HFFc6 (cell line): ENCODE measurements at places on chromosomes 3 and 15. TPM values are rescaled to one million over a fixed set of nuclear protein-coding genes. Genes with fewer than 3 reads are reported as not detected.

GCNT3 gene
- not detected in 3 replicates for total RNA-seq

SMCO1 gene
- total RNA-seq = not detected in 3 replicates

NAALADL2 gene
- 12.0 to 15.2 TPM (median 13.5 TPM) in 3 replicates for total RNA-seq

CTXN2 gene
- total RNA-seq = not detected in 3 replicates

BFSP2 gene
- not detected in 3 replicates for total RNA-seq

BBX gene
- 47.0 to 54.7 TPM (median 53.2 TPM) in 3 replicates for total RNA-seq

FBLN2 gene
- 55.7 to 83.7 TPM (median 77.2 TPM) in 3 replicates for total RNA-seq

THBS1 gene
- 7,642 to 8,113 TPM (median 8,088 TPM) in 3 replicates for total RNA-seq

MME gene
- 34.3 to 62.8 TPM (median 40.1 TPM) in 3 replicates for total RNA-seq

FAM227B gene
- 4.3 and 5.4 TPM in 2 replicates for total RNA-seq

GOLGA6L7 gene
- not detected in 3 replicates for total RNA-seq

SEMA6D gene
- total RNA-seq = 1.4 to 2.0 TPM (median 1.8 TPM) in 3 replicates

GRCh38 chr3:6089780-6090179 is 771.1 kb upstream of the GRM7 start:
- DNase-seq = no peak

- DNase-seq = no peak
Measured at GRCh38 chr3:174191380-174191779, 667.8 kb upstream of the NAALADL2 start.

DNA sequence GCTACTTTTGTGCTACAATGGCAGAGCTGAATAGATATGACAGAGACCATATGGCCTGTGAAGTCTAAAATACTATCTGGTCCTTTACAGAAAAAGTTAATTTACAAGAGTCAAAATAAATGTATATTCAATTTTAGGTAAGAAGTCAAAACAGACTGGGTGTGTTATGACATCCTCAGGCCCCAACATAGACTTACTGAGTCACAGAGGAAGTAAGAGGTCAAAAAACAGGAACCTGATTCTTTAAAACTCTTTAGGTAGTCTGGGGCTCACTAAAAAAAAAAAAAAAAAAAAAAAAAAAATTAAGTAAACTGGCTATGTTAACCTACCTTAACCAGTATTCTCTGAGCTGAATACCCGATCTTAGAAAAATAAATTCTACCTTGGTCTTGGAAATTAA is 13.1 kb downstream of the DNAAF4 start:
- no peak for DNase-seq

- no peak for DNase-seq
Measured at GRCh38 chr3:185989511-185989910, 51.7 kb upstream of the TRA2B start.

GRCh38 chr15:42193383-42193782 is 14.7 kb downstream of the VPS39 start:
- no peak for DNase-seq

- no peak for DNase-seq
Measured at GRCh38 chr15:43511012-43511885, 6.2 kb upstream of the MAP1A start.

DNA sequence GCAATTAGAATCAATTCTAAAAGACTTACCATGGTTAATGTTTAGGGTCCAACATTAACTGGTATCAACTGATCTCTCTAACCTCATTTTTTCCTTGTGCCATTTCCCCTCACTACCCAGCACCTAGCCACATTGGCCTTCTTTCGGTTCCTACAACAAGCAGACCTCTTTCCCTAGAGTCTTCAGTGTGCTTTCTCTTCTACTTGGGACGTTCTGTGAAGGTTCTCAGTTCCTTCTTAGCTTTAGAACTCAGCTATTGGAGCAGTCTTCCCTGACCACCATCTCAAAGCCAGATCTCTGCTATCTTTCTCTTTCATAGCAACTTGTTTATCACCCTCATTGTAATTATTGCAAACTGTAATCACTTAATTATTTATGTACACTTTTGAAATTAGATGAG is 31.5 kb upstream of the MINDY4B start:
- no peak for DNase-seq

- DNase-seq = peak; percentile 22
Measured at GRCh38 chr3:110933821-110934426, 137.7 kb upstream of the NECTIN3 start.

DNA sequence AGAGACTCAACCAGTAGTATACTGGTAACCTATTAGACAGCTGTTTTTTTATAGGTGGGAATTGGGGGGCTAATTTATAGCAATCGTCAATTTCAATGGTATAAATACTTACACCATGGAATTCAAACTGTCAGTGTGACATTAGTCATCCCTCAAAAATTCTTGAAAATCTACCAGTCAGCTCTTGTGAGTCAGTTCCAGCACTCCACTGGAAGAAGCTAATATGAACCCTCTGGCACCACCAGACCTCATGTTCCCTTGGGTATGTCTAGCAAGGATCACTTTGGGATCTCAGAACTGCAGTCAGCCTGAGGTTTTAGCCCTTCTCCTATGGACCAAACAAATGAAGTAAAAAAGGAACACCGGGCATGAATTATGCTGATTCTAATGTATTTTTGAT is 11.8 kb upstream of the UACA start:
- DNase-seq = peak; percentile 82

GRCh38 chr3:28905798-28906197 is 375.1 kb upstream of the RBMS3 start:
- DNase-seq = no peak

- DNase-seq = no peak
Measured at GRCh38 chr3:79405183-79405582, 362.6 kb downstream of the ROBO1 start.

GRCh38 chr3:40524568-40525285 is at the start of gene ZNF621:
TSS of gene ZNF621 (plus strand) at chr3:40524960. CDS start at chr3:40525841, 881 bp downstream.
- DNase-seq = peak; percentile 72

DNA sequence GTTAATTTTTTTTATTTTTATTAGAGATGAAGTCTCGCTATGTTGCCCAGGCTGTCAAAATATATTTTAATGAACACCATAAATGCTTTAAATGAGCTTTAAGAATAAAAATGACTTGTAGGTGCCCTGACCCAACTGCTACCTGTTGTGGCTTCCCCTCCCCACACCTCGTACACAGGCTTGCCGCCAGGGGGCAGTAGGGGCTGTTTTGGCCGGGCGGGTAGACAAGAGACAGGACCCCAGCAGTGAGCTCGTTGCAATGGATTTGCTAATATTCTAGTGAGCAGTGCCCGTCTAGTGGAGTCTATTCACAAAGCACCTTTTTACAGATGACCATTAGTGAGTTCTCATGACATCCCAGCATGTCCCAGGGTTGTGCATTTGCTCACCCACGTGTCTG is 418.1 kb downstream of the OCA2 start:
- no peak for DNase-seq

DNA sequence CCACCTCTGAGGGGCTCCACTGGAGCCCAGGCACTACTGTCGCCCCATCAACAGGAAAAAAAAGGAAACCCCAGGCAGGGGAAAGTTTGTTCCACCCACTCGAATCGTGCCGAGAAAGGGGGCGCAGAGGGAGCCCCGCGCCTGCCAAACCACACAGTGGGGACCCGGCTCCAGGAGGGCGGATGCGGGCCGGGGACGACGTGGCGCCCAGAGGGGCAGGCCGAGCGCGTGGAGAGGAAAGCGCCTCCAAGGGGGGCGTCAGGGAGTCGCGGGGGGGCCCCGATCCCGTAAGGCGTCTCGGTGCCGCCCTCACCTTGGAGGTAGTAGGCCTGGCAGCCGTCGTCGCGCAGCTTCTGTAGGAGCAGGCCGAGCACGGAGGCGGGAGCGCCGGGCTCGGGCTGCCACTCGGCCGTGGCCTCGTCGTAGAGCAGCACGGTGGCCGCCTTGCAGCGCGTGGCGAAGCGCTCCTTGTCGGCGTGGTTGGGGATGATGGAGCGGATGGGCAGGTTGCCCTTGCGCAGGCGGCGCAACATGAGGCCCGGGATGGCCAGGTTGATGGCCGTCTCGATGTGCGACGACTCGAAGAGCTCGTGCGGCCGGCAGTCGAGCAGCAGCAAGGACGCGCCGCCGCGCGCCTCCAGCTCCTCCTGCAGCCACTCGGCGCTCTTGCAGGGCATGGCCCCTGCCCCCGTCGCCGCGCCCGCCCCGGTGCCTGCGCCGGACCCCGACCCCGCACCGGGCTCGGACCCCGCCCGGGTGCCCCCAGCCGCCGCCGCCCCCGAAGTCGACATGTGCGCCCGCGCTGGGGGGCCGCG is 627 bp downstream of the DUSP7 start:
- no peak for DNase-seq

GRCh38 chr3:167148136-167148535 is 232.0 kb downstream of the ZBBX start:
- DNase-seq = no peak

DNA sequence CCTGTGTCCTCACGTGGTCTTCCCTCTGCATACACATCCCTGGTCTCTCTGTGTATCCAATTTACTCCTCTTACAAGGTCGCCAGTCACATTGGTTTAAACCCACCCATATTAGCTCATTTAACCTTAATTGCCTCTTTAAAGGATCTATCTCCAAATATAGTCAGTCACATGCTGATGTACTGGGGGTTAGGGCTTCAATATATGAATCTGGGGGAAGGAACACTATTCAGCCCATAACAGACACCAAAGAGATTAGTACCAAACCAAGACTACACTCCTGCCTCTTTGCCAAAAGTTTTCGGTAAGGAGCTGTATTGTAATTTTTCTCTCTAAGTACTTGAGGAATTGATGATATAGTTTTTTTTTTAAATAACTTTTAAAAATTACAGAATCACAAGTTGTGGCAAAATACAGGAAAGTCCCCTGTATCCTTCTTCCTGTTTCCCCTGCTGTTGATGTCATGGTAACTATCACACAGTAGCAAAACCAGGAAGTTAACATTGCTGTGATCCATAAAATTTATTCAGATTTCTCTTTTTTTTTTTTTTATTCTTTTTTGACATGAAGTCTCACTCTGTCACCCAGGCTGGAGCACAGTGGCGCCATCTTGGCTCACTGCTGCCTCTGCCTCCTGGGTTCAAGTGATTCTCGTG is 67.8 kb downstream of the SLCO3A1 start:
- no peak for DNase-seq

DNA sequence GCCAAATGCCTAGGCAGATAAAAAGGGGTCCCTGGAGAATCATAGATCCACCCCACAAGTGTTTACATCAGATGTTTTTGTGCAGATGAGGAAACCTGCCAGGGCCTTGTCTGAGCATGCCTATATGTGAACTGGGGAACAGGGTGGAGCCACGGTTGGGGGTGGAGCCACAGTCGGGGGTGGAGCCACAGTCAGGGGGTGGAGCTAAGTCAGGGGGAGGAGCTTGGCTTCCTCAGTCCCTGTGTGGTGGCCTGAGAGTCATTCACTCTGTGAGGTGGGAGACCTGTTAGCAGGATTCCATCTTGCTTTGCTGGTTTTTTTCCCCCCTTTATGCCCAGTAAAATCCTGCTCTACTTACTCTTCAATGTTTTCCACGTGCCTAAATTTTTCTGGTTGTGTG is 57.8 kb upstream of the TGFBR2 start:
- no peak for DNase-seq

DNA sequence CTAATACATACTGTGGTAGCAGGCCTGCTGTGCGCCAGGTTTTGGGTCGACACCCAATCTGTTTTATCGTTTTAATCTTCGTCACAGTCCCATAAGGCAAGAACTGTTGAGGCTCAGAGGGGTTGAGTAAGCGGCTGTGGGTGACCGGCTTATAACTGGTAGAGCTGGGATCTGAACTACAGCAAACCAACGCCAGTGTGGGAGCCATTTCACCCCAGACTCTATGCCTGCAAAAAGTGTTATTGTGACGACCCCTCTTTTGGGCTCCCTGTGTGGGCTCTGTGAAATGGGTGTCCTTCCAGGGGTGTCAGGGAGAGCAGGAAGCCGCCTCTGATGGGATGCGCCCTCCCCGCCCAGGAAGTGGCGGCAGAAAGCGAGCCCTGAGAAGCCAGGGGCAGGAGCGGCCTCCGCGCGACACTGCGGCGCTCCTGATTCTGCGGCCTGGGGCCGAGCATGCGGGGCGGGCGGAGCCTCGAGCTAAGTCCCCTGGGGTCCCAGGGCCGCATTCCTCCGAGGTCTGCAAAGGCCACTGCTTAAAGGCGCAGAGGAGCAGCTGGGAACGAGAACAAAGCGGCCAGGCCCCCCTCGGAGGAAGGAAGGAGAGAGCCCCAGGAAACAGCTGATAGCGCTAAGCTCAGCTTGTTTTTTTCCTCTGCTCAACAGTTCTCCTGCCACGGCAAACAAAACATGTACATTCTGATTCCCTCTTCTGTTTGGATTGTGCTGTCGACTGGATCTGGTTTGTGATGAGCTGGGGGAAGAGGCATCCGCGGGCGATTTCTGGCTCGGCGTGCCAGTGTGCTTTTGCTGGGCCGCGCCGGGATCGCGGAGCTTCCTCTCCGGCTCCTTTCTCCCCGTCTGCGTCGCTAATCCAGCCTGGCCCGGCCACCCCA is 33.9 kb downstream of the GRK7 start:
- DNase-seq = no peak

DNA sequence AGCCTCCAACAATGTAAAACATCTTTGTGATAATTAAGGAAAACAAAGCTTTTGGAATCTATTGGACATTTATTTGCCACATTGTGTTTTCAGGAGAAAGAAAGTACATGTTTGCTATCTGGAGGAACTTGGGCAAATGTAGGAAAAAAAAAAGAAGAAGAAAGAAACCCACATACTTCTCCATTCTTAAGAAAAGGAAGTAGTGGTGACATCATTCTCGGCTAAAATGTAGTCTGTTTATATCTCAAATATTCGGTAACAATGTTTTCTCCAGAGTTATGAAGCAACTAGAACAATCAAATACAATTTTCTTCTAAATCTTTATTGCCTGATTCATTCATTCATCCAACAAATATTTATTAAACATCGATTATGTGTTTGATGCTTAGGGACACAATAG is 2.3 kb upstream of the TGFBR2 start:
- DNase-seq = no peak

- no peak for DNase-seq
Measured at GRCh38 chr3:45035441-45036301, 9.6 kb downstream of the CLEC3B start.

GRCh38 chr15:79948095-79948695 is 22.8 kb downstream of the BCL2A1 start:
- no peak for DNase-seq

DNA sequence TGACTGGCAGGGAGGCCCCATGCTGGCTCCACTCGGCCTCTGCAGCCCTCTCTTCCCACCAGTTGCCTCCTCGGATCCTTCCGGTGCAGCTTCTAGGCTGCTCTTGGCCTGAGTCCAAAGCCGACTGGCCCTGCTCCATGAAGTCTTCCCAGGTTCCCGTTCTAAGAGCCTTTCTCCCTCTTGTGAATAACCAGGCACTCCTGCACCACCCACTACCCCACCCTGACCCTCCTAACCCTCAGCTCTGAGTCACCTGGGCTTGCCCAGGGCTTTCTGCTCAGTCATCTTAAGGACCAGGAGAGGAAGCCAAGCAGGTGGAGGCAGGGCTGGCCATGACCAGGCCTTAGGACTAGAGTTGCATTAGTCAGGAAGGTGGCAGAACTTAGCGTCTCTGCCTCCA is 28.1 kb upstream of the CNBP start:
- peak; percentile 79 for DNase-seq

- DNase-seq = no peak
Measured at GRCh38 chr3:58023531-58023930, 15.3 kb downstream of the FLNB start.

DNA sequence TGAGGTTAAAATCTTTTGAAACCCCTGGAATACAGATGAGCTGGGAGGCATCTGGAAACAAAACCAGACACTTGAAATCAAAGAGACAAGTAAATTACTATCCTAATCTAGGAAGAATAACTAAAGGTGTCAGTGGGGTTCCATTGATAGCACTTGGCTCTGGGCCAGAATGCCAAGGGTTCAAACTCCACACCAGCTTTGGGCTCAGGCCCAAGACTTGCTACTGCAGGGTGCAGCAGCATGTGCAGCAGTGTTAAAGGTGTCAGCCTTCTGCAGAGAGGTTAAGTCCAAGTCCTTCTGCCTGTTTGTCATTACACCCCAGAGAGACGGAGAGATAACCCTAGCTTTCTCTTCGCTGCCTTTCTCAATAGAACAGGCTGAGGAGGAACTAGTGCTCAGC is 273.9 kb downstream of the TIGIT start:
- no peak for DNase-seq
